ENCODE measurements at places on chromosomes 3 and 15.

- DNase-seq, result no peak
Measured at GRCh38 chr15:83959477-83959876, 276.1 kb upstream of the GOLGA6L4 start.

- no peak for DNase-seq
Measured at GRCh38 chr3:177251755-177252154, 54.5 kb upstream of the TBL1XR1 start.

- DNase-seq, result no peak
Measured at GRCh38 chr3:149442043-149442442, 32.5 kb upstream of the TM4SF4 start.

- no peak for DNase-seq
Measured at GRCh38 chr3:181326637-181327223, 337.2 kb upstream of the DNAJC19 start.

DNA sequence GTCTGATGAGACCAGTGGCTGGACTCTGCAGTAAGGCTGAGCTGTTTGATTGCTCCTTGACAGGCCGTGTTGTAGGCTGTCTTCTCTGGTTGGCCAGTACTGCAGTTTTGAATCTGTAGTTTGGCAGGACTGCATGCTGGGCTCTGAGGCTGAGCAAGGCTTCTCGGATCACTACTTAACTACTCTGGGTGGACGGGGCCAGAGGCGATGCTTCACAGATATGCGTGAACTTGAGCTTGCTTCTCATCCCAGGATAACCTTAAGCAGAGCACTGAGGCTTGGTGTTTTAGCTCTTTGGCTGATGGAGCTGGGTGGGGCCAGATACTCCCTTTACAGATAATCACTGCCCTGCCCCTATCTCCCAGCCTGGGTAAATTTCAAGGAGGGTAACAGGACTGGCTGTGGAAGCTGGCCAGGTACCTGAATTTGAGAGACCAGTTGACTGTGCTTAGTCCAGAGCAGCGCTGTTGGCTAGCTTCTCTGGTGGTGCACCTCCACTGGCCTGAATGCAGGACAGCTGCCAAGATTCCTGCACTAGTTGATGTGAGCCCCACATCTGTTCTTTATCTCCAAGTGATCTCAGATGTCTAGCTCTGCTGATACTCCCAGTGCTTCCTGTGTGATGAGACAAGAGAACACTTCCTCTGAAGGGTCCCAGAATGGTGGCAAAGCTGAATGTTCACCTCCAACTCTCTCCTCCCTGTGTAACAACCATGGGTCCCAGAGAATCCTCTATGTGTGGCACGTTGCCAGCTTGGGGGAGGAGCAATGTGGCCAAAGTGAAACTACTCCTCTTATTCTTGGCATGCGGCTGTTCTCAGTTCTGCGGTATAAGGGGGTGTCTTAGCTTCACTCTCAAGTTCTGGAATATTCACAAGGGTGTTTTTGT, 37.9 kb downstream of the RPL39L start:
- DNase-seq, result no peak

- DNase-seq, result no peak
Measured at GRCh38 chr3:157145606-157146322, 14.2 kb downstream of the CCNL1 start.

GRCh38 chr15:58404020-58404419, 27.8 kb upstream of the LIPC start:
- DNase-seq, result no peak

GRCh38 chr3:108130701-108131474, 40.1 kb upstream of the CD47 start:
- DNase-seq, result peak; percentile 73

DNA sequence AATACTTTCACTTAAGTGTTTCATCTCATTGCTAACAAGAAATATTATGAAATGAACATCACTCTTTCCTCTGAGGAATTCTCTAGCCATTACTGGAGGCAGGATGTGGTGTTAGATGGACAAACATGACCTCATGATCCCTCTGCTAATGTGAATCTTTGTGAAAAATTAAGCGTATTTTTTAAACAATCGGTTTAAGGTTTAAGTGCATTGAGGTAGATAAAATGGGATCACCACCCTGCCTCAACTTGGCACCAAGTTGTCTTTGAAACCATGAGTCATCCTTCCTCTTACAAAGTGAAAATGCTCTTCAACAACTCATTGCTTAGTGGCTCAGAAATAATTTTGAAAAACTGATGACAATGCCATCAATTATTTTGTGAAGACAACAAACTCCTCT, 76.0 kb upstream of the DCBLD2 start:
- DNase-seq, result no peak

- DNase-seq, result no peak
Measured at GRCh38 chr3:69671082-69671952, 67.9 kb upstream of the MITF start.

DNA sequence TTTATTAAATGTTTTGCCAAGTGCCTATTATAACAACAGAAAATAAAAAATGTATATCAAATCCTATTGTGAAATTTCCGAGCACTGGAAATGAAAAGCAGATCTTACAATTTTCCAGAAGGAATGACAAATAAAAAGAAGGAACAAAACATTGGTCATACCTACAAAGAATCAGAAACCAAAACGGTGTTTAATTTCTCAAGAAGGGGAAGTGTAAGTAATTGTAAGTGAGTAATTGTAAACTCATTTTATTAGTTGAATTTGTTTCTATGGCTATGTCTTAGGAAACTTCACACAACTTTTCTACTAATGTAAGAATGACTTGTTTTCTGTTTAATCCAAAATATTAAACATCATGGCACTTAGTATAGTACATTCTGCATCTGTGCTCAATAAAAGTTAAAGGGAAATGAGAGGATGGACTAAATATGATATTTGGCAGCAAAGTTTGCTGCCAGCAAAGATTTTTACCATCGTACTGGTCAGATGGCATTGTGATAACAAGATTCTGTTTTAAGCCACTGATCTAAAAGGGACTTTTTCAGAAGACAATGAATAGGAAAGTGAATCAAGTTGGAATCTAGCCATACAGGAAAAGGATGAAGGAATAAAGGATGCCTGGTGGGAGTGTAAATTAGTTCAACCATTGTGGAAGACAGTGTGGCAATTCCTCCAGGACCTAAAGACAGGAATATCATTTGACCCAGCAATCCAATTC, 232.4 kb downstream of the NFKBIZ start:
- DNase-seq, result no peak

DNA sequence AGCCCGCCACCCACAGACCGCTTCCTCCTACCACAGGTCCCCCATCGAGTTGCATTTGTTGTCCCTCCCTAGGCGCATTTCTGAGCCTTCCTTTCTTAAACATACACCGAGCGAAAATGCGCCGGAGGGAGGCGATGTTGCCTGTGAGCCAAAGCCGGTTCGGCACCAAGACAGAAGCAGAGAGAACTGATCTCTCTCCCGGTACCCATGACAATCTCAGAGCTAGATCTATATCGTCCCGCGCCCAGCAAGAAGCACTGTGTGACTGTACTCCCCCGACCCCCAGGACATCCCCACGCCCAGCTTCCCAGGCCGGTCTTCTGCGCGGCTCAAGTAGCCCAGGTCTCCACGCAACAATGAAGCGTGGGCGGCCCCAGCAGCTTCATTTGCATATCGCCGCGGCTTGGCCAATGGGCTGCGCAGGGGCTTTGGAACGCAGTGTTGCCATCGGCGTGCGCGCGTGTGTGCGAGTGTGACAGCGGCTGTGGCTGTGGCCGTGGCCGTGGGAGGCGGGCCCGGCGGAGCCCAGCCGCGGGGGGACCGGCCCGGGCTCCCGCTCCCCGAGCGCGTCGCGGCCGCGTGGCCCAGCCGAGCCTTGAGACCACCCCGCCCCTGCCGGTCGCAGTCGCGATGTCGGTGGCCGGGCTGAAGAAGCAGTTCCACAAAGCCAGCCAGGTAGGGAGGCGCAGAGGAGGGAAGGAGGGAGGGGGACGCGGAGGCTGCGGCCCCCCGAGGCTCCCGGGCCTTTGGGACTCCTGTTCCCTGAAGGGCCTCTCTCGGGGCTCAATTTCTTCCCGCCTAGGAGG, at the start of gene SH3GL3:
Gene SH3GL3, plus strand, starts transcription at position 438 of the 806 bp plus-strand sequence. Its CDS starts 193 bp downstream, at position 631.
- DNase-seq, result peak; percentile 23

- no peak for DNase-seq
Measured at GRCh38 chr3:124362455-124362854, 367.8 kb upstream of the UMPS start.

DNA sequence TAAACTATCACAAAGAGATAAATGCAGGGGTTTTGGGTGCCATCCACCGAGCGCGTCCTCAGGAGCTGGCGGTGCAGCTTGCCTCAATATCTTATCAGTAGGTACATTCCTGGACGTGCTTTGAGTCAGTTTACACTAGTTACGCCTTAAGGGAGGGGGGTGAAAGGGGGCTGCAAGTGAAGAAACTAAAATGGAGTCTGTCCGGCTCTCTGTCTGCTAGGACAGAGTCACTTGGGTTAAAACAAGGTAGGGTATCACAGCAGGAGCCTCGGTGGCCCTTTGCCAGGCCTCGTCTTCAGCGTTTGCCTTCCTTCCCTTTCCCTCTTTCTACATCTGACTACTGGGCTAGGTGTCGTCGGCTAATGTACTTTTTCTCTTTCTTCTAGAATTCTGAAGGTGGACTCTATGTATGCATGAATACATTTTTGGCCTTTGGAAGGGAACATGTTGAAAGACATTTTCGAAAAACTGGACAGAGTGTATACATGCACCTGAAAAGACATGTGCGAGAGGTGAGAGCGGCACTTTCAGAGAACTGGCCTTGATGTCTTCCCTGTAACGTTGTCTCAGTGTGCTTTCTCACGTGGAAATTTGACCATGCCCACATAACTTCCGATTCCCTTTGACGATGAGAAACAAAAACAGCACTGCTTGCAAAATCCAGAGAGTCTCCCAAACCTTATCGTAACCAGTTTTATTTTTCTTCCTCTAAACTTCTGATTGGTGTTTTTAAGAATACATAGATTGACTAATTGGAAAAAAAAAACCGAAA, 28.8 kb downstream of the USP13 start:
- no peak for DNase-seq

- no peak for DNase-seq
Measured at GRCh38 chr3:195854628-195855294, 43.0 kb upstream of the MUC4 start.

GRCh38 chr3:149955449-149955848, 15.2 kb downstream of the PFN2 start:
- no peak for DNase-seq

GRCh38 chr15:25693321-25694238, 169.5 kb downstream of the ATP10A start:
- DNase-seq, result no peak

DNA sequence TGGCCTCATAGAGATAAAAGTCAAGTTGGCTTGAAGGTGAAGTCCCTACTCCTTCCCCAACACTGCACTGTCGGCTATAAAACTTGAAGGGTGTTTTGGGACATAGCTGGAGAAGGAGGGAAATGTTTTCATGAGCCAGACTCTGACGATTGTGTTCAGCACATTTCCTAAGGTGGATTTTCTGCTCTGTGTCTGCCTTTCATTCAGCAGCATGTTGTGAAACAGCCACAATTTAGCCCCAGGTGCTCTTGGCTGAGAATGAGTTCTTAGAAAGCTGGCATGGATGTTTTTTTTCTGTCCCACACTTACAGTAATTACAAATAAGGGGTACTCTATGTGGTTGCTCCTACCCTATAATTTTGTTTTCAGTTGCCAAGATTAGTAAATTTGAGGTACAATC, 492.4 kb downstream of the MCTP2 start:
- no peak for DNase-seq

DNA sequence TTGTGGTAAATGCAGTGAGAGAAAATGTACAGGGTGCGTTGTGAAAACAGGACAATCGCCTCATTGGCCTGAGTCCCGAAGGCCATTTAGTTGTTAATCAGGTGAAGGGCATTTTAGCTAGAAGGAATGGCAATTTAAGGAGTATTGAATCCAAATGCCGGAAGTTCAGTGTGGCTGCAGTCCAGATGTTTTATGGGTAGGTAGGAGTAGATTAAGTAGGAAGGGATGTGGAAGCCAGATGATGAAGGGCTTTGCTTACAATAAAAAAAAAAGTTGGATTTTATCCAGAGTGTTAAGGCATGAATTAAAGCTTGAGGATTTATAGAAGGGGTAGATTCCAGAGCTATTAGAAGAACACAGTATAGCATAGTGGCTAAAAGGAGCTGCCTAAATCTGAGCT, 572.7 kb downstream of the NLGN1 start:
- DNase-seq, result no peak

- no peak for DNase-seq
Measured at GRCh38 chr15:99174567-99175395, 69.9 kb downstream of the SYNM start.

- DNase-seq, result no peak
Measured at GRCh38 chr3:23019596-23020300, 183.4 kb upstream of the UBE2E2 start.

DNA sequence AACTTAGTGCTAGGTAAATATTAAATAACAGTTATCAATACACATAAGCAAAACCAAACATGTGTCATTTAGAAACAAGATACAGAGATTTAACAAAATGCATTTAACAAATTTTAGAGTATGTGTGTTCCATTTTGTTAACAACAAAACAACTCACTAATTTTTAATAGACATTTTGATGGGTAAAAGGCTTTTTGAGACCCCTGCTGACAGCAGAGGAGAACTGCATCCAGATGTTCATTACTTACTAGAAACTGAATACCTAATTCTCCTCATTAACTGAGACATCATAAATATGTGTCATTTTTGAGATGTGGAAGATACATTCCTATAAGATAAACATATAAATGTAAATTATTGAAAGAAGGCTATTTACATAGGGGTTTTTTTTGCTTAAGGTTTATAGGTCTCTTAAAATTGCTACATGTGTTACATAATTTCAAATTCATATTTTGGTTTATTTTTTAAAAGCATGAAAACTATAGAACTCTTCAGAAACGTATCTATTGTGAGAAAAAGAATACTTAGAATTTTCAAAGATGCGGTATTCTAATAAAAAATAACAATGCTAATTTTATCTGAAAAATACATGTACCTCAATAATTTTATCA, 1009.8 kb downstream of the TUSC7 start:
- DNase-seq, result no peak

DNA sequence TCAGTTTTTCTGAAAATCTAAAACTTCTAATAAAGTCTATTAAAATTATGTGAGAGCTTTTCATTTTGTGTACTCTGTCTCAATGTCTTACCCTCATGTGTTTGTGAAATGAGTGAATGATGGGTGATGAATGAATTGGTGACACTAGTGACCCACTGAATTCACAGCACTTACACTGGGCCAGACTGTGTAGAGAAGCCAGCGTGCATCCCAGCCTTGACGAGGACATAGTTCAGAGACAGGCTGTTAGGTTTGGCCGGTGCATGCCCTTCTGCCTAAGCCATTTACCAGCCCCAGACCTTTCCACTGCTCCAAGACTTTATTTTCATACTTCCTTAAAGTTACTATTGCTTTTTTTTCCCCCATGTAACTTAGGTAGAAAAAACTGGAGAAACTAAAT, 38.8 kb downstream of the FBXO22 start:
- DNase-seq, result no peak

Data from amniotic stem cell (primary cell).